Ammon's horn (tissue), 1 donor: ENCODE measurements at places on chromosomes 1 and 21.

GRCh38 chr1:192272732-192273131 lies 44.1 kb upstream of the RGS21 start:
- DNase-seq: no peak

DNA sequence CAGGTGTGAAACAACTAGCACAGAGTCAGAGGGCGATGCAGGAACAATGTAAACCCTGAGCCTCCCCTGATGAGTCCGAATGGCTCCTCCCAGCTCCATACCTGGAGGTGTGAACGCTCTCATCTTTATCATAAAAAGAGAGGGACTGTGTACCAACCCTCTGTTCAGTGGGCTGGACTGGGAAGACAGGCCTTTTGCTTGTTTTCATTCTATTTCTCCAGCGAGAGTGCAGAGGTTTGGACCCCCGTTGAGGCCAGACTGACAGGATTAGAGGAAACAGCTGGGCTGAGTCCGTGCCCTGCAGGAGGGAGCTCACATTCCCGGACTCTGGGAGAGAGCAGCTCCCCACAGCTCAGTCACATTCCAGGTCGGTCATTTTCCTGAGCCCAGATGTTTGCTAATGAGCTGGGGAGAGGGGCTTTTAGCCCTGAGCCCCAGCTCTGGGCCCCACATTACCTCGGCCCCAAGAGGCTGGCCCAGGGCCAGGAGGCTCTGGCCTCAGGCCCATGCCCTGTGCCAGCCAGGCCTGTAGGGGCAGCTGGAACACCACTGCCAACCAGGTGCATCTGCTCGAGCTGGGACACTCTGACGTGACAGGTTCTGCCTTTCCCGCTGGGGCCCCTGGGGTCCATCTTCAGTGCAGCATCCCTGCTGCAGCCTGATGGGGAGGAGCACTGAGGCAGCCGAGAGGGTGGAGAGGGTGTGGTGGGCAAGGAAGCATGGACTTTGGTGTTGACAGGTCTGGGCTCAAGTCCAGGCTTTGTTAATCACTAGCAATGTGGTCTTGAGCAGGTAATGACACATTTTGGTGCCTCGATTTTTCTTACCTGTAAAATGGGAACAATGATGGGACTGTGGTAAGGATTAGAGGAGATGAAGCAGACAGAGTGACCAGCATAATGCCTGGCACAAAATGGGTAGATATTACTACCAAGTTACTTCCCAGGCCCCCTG lies 3.5 kb upstream of the NBL1 start:
- no peak for DNase-seq

GRCh38 chr1:77126307-77126706 lies 92.9 kb downstream of the PIGK start:
- DNase-seq: peak; percentile 84

GRCh38 chr1:186404454-186405051 lies 28.9 kb downstream of the ODR4 start:
- peak; percentile 14 for DNase-seq

- DNase-seq: no peak
Measured at GRCh38 chr21:30482130-30482529, 2.0 kb upstream of the KRTAP19-1 start.

DNA sequence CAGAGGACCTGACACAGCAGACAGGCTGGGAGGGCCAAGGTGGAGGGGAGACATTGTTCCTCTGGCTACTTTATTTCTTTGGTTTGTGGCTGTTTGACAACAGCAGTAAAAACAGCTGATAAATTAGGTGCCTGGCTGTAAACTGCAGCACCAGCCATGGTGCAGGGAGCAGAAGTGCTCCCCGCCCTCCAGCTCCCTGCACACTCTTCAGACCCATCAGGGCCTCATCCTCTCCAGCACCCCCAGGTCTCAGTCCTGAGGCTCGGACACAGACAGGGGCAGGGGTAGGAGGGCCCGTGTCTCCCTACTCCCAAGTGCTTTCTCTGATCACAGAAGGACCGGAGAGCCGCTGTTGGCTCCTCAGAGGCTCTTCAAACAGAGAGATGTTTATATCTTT lies 17.7 kb upstream of the LRRN2 start:
- DNase-seq: no peak

GRCh38 chr1:86105533-86105866 lies 51.1 kb downstream of the COL24A1 start:
- DNase-seq: no peak

- no peak for DNase-seq
Measured at GRCh38 chr21:32929633-32930038, 96.1 kb upstream of the OLIG2 start.

DNA sequence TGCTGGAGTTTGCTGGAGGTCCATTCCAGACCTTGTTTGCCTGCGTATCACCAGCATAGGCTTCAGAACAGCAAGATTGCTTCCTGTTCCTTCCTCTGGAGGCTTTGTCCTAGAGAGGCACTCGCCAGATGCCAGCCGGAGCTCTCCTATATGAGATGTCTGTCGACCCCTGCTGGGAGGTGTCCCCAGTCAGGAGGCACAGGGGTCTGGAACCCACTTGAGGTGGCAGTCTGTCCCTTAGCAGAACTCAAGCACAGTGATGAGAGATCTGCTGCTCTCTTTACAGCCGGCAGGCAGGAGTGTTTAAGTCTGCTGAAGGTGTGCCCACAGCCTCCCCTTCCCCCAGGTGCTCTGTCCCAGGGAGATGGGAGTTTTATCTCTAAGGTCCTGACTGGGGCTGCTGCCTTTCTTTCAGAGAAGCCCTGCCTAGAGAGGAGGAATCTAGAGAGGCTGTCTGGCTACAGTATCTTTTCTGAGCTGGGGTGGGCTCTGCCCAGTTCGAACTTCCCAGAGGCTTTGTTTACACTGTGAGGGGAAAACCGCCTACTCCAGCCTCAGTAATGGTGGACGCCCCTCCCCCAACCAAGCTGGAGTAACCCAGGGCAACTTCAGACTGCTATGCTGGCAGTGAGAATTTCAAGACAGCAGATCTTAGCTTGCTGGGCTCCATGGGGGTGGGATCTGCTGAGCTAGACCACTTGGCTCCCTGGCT lies 205.0 kb downstream of the GPR52 start:
- no peak for DNase-seq

DNA sequence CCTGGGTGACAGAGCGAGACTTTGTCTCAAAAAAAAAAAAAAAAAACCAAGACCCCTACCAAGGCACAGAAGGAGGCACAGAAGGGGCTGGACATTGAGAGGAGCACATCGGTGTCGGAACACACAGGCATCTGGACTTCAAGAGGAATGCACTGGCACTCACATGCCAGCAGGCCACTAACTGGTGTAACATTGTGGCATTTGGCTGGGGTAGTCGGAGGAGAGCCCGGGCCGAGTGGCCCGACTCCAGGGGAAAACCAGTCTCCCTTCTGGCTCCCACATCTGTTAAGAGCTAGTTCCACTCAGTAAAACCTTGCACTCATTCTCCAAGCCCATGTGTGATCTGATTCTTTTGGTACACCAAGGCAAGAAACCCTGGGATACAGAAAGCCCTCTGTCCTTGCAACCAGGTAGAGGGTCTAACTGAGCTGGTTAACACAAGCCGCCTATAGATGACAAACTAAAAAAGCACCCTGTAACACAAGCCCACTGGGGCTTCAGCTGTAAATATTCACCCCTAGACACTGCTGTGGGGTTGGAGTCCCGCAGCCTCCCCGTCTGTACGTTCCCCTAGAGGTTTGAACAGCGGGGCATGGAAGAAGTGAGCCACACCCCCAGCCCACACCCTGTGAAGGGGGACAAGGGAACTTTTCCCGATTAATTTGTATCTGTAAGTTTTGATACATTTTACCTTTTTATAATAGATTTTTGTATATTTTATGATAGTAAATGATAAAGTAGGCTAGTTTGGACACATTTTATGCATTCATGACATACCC lies 17.2 kb upstream of the AKIRIN1 start:
- DNase-seq: no peak

DNA sequence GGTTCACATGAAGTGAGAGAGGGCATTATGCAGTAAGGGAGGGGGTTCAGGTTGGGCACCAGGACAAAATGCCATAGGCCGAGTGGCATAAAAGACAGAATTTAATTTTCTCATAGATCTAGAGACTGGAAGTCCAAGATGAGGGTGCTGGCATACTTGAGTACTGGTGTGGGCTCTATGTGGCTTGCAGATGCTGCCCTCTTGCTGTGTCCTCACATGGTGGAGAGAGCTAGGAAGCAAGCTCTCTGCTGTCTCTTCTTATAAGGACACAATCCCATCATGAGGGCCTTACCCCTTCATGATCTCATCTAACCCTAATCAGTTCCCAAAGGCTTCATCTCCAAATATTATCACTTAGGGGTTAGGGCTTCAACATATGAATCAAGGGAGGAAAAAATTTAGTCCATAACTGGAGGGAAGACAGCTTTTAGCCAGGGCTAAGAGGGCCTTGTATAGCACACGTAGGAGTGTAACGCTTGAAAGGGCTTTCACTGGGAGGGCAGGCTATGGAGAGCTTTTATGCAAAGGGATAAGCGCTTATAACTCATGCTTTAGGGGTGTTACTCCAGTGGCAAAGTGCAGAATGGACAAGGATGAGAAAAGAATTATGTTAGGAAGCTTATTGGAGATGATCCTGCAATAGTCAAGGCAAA lies 64.5 kb downstream of the PLPPR5 start:
- no peak for DNase-seq

DNA sequence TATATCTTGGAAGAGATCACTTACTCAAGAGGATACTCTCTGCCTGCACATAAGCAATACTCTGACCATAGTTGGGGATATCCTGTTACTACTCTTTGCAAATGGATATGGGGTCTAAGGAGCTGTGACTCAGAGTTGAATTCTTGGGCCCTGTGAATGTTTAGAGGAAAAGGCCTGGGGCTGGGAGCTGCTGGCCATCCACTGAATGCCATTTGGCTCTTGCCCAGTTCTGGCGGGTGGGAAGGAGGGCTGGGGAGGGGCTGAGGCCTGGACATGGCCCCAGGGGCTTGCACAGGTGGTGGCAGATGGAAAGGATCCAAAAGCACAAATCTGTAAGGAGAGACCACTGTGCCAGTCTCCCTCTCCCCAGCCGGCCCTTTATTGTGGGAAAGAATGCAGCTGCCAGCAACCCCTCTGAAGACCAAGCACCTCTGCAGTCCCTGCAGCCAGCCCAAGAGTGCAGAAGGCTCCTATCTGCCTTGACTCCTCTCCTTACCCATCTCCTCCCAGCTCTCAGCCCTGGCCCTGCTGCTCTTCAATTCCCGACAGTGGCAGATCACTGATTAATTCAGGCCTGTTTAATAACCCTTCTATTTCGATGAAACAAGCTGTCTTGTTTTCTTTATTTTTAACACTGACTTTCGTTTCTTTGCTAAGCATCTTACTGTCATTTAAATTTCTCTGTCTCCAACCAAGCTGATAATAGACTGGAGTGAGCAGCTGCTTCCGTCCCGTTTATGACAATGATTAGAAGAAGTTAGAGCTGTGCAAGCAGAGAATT lies 12.1 kb downstream of the PLXNA2 start:
- DNase-seq: no peak

GRCh38 chr1:115189814-115190539 lies 100.7 kb upstream of the TSPAN2 start:
- DNase-seq: no peak

DNA sequence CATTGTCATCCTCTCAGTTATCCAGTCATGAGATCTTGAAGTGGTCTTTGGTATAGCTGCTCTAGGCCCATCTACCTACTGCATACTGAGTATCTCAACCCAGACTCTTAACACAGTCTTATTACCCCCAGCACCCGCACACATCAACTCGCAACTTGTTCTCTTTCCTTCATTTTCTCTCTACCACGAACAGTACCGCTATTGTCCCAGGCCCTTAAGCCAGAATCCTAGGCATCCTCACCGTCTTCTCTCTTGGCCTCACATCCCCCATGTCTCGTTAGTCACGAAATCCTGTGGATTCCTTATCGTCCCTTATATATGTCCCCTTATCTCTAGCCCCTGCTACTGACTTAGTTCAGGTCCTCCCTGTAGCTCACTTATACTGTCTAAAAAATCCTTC lies 126.4 kb downstream of the TMEM53 start:
- no peak for DNase-seq

- DNase-seq: no peak
Measured at GRCh38 chr1:167196166-167196565, 24.5 kb upstream of the POU2F1 start.

- DNase-seq: no peak
Measured at GRCh38 chr1:89980605-89981004, 14.3 kb upstream of the ZNF326 start.

DNA sequence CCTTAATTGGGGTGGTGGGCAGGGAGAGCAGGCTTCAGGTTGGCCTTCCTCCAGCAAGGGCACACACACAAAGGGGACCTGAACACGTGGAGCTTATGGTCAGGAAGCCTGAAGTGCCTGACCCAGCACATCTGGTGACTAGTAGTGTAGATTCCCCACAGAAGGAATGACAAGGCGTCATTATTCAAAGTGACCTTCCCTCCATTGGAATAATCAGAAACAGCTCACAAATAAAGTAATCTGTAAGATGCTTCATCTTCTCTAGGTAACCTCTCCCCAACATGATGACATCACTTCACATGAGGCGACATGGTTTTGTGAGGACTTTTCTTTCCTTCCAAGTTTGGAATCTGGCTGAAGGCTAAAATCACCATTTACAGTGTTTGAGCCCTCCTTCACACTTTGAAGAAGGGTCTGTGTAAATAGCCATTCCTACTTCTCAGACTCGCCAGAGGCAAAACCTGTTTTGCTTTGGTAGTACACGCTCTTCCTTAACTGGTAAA lies 32.8 kb upstream of the ERG start:
- DNase-seq: no peak

- no peak for DNase-seq
Measured at GRCh38 chr1:89790592-89790991, 30.2 kb upstream of the LRRC8D start.

DNA sequence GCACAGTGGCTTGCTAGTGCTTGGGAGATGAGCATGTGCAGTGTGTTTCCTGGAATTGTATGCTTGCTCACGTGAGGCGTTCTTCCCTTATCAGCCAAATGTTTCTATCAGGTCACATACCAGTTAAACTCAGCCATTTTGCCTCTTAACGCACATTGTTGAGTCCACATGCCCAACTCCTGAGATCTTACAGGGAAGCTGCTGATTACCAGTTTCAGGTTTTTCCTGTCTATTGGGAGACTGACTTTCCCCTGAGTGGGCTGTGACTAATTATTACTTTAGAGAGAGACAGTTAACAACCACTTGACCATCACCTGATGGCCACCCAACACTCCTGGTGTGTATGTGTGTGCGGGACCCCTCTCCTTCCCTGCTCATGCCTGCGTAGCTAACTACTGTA lies 161.3 kb upstream of the PTGFR start:
- DNase-seq: no peak

DNA sequence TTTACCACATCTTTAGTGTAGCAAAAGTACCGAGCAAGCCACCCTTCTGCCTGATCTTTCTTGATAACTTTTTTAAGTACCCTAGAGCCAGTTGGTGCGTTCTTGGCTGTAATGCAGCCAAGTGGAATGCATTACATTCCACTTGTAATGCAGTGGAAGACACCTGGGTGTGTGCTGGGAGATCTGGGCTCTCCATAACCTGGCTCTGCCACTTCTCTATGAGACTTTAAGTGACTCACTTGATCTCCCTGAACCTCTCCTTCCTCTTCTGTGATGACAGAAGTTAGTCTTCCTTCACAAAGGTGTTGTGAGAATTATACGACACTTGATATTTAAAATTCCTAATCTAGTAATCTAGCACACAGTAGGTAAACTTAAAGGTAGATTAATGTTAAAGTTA lies 35.3 kb upstream of the NFIA start:
- DNase-seq: no peak

GRCh38 chr1:226541231-226541630 lies 7.3 kb upstream of the STUM start:
- no peak for DNase-seq

- DNase-seq: no peak
Measured at GRCh38 chr1:10117865-10118264, 85.1 kb downstream of the UBE4B start.
